Fibroblast of pulmonary artery (primary cell): ENCODE measurements at places on chromosomes 4 and X.

DNA sequence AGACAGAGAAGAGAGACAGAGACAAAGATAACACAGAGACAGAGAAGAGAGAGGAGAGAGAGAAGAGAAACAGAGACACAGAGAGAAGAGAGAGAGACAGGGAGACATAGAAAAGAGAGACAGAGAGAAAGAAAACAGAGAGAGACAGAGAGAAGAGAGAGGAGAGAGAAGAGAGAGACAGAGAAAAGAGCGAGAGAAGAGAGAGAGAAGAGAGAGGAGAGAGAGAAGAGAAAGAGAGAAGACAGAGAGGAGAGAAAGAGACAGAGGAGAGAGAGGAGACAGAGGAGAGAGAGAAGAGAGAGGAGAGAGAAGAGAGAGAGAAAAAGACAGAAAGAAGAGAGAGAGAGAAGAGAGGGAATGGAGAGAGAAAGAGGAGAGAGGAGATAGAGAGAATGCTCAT, 601.1 kb upstream of the PRKX start:
- DNase-seq = no peak

GRCh38 chr4:168632301-168632725, 135.5 kb downstream of the PALLD start:
- DNase-seq = no peak

GRCh38 chrX:101262590-101262989, 28.5 kb downstream of the TAF7L start:
- no peak for DNase-seq

DNA sequence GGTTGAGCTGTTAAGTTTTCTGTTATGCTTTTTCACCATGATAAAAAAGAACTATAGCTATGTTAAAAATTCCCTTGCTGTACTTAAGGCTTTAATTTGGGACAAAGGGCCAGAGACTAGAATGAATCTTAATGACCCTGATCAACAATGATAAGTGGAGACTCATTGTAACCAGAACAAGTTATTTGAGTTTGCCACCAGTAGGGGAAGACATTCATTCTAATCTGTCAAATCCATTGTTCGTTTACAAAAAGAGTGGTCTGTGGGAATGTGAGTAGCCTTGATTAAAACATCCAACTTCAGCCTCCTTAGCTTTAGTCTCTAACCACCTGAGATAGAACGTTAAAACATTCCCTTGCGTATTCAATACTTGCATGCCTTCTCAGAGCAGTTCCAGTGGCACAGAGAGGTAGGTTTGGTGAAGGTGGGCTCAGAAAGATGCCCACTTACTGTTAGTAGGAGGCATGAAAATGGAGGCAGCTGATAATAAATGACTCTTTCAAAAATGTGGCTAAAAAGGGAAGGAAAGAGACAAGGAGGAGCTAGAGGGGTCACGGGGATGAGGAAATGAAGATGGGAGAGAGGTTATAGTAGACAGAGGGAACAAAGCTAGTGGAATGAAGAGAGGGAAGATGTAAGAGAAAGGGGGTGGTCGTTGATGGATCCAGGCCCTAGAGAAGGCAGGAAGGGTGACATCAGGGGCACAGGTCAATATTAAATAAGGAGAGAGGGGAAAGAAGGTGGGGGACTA, 66.2 kb downstream of the EGF start:
- no peak for DNase-seq

GRCh38 chrX:21529771-21530170, 128.4 kb downstream of the KLHL34 start:
- peak; percentile 18 for DNase-seq

- DNase-seq = no peak
Measured at GRCh38 chr4:183300655-183301054, 19.4 kb downstream of the CLDN22 start.

DNA sequence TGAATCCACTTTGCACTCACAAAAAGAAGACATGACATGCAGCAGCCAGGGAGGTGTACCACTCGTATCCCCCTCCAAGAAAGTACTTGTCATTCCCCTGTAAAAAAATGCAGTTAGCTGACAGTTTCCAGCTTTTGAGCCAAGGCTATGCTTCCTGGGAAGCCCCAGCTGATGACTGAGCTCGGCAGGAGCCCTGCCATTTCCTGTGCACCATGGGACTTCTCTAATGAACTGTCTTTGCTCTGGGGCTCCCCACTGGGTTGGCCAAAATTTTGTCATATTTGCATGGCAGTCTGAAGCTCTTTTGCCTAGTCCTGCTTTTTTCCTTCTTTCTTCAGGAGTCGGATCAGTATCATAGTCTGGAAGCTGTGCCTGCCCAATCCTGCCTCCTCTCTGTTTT, 104.5 kb upstream of the MAOA start:
- DNase-seq = peak; percentile 8

DNA sequence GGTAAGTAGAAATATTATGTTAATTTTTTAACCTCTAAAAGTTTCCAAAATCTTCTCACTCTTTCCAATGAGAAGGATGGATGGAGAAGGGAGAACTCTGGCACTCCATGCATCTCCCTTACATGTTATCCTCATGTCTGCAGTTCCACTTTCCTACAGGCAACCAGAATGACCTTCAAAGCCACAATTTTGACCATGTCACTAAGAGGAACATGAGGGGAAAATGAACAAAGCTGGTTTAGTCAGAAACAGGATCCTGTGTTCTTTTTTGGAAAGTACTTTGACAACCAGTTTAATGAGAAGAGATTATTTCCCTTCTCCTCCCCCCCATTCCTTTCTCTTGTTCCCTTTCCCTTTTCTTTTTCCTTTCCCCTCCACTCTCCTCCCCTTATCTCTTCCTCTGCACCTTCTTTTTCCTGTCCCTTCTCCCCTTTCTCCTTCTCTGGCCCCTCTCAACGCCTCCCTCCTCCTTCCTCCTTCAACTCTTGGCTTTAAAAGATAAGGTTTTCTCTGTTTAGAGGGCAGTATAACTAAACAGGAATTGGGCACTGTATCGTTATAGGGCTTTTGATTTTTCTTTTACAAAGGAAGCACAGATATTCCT, 42.5 kb downstream of the DTHD1 start:
- DNase-seq = no peak

DNA sequence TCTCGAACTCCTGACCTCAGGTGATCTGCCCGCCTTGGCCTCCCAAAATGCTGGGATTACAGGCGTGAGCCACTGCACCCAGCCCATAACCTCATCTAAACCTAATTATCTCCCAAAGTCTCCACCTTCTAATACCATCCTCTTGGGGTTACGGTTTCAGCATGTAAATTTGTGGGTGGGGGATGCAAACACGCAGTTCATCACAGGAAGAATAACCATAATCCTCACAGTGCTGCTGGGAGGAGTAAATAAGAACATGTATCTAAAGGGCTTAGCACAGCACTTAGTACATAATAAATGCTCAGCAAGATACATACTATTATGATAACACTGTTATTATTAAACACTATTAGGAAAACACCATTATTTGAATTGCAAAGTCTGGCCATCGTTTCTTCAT, 116.4 kb downstream of the CORIN start:
- DNase-seq = no peak

GRCh38 chrX:19640693-19641374, 125.5 kb upstream of the MAP3K15 start:
- DNase-seq = no peak

- no peak for DNase-seq
Measured at GRCh38 chr4:105758958-105759357, 50.4 kb downstream of the GSTCD start.

DNA sequence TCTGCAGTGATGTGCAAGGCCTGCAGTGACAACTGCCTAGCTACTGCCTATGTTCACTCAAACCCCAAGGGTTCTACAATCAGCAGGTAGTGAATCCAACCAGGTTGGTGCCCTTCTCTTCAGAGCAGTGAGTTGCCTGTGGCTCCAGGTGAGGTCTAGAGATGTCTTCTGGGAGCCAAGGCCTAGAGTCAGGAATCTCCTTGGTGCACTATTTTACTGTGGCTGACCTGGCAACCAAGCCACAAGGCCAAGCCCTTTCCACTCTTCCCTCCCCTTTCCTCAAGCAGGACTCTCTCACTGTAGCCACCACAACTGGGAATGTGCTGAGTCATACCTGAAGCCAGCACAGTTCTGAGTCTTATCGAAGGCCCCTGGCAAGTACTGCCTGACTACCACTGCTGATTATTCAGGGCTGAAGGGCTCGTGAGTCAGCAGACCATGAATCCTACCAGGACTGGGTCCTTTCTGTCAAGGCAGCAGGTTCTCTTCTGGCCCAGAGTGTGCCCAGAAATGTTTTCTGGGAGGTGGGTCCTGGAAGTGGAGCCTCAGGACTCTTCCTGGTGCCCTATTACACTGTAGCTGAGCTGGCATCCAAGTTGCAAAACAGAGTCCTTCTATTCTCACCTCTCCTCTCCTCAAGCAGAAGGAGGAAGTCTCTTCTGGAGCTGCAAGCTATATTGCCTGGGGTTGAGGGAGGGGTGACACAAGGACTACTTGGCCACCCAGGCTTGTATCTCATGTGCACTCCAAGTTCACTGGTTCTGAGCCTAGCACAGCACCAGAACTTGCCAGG, 111.6 kb downstream of the BTC start:
- peak; percentile 94 for DNase-seq

GRCh38 chr4:15368856-15369255, 59.0 kb upstream of the C1QTNF7 start:
- DNase-seq = peak; percentile 18

- DNase-seq = peak; percentile 16
Measured at GRCh38 chr4:100022792-100023222, 72.7 kb upstream of the H2AZ1 start.

DNA sequence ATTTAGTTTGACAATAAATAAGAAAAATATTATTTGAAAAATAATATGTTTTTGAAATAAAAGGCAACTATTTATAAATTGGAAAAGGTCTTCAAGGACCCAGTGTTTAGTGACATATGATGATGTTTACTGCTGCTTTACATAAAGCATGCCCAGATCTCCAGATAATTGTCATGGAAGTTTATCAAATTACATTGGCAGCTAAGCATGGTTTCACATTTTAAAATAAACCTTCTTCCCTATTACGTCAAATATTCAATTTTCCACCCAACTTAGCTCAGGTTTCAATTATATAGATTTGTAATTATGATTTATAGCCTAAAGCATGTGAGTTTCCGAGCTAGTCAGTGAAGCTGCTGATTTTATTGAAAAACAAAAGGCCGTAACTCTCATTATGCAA, 417.2 kb downstream of the CFAP47 start:
- no peak for DNase-seq

GRCh38 chr4:153137677-153138630, 66.3 kb upstream of the TRIM2 start:
- no peak for DNase-seq

- DNase-seq = peak; percentile 36
Measured at GRCh38 chr4:180560896-180561295, 1682.3 kb upstream of the TENM3 start.

- peak; percentile 46 for DNase-seq
Measured at GRCh38 chr4:14254252-14254651, 626.7 kb upstream of the BOD1L1 start.

- DNase-seq = no peak
Measured at GRCh38 chr4:75308049-75308448, 206.2 kb downstream of the RCHY1 start.

- no peak for DNase-seq
Measured at GRCh38 chr4:180423712-180424057, 1819.5 kb upstream of the TENM3 start.

- no peak for DNase-seq
Measured at GRCh38 chrX:125736008-125736729, 416.5 kb downstream of the TEX13C start.

- no peak for DNase-seq
Measured at GRCh38 chrX:78643874-78644273, 15.3 kb downstream of the RTL3 start.

DNA sequence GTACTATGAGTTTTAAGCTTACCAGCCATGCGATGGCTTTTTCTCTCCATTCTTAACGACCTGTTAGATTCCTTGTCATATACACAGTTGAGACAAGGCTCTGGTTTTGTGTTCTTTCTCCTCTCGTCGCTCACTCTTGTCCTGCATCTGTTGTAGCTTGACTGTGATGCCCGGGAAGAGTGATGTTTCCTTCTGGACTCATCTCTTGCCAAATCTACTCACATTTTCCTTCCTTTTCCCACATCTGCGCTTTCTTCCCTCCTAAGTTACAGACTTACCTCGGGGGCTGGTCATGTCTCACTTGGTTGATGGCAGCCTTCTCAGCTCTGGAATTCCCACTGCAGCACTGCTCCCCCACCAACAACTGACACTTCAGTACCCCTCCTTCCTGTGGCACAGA, 4.8 kb upstream of the MAP7D3 start:
- DNase-seq = no peak

- peak; percentile 16 for DNase-seq
Measured at GRCh38 chr4:174316954-174317353, 33.2 kb downstream of the CEP44 start.

- no peak for DNase-seq
Measured at GRCh38 chr4:76784237-76784636, 113.7 kb downstream of the SOWAHB start.

DNA sequence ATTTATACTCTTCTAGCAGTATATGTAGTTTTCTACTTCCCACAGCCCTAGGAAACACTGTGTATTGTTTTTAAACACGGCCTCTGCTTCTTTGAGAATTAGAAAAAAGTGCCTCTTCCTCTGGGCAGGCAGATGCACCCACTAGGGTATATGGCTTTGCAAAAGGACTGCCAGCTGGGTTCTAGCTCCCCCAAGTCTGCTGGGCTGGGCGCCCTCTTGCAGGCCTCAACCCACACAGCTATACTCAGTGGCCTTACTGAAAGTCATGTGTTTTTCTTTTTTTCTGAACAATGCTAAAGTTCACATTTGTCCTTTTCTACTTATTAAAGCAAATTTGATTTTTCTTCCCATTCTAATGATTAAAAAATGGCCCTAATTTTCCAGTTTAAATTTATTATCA, 35.5 kb upstream of the BMPR1B start:
- no peak for DNase-seq

- peak; percentile 56 for DNase-seq
Measured at GRCh38 chrX:46582325-46582724, 8.8 kb downstream of the CHST7 start.

DNA sequence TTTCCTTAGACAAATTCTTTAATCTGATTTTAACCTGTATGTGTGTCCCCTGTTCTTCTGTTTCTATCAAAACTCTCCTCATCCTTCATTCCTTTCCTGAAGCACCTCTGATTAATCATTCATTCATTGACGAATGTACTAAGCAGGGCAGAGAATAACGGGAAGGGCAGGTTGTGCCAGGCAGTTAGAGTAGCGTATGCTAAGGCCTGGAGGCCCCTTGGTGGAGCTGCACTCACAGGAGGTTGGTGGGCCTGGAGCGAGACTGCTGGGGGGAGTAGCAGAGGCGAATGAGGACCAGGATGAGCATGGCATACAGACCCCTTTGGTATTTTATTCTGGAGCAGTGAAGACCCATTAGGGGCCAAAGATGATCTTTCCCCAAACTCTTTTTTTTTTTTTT, 22.5 kb downstream of the PTTG2 start:
- no peak for DNase-seq

DNA sequence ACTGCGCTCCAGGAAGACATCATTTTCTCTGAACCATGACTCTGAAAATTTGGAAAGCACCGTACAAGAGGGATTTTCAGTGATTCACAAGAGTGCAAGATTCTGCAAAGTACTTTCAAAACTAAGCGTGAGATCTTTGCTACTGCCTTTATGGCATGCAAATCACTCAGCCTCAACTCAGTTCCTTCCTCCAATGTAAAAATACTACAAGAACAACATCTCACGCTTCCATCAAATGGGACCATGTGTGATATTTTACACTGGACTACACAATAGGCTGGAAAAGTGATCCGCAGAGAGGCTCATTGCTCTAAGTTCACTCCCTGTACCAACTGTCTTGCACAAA, 674 bp upstream of the IL15 start:
- no peak for DNase-seq
